ENCODE measurements at places on chromosomes 5 and 9.

GRCh38 chr9:26244661-26245451 lies 566.6 kb upstream of the TUSC1 start:
- no peak for DNase-seq

DNA sequence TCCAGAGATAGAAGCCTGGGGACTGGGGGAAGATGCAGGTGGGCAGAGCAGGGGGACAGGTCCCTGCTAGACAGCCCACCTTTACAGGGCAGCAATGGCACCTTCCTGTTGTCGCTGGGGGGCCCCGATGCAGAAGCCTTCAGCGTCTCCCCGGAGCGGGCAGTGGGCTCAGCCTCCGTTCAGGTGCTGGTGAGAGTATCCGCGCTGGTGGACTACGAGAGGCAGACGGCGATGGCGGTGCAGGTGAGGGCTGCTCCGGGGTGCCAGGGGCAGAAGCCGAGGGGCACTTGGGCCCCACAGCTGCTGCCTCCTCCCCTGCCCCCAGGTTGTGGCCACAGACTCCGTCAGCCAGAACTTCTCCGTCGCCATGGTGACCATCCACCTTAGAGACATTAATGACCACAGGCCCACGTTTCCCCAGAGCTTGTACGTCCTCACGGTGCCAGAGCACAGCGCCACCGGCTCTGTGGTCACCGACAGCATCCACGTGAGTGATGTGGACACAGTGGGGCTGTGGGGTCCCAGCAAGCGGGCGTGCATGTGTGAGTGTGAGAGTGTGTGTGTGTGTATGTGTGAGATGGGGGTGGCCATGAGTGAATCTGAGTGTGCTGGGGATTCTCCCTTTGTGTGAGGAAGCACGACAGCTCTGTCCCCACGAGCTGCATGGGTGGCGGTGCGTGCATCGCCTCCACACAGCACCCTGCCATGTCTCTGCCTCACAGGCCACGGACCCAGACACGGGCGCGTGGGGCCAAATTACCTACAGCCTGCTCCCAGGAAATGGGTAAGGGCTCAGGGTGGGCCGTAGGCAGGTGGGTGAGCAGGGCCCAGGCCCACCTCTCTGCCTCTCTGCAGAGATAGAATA lies 28.4 kb downstream of the CDHR2 start:
- DNase-seq, result no peak

- DNase-seq, result no peak
Measured at GRCh38 chr5:119468286-119468685, 16.0 kb downstream of the HSD17B4 start.

GRCh38 chr9:89686126-89686525 lies 81.3 kb downstream of the GADD45G start:
- DNase-seq, result no peak
